ENCODE measurements at places on chromosomes 1 and 21. TPM values are rescaled to one million over a fixed set of nuclear protein-coding genes. Genes with fewer than 3 reads are reported as not detected.

OR2T11 gene
- polyA plus RNA-seq, result not detected

MYOG gene
- polyA plus RNA-seq, result 59.7 TPM

FMOD gene
- 3.8 TPM for polyA plus RNA-seq

MEX3A gene
- polyA plus RNA-seq, result 0.42 TPM

SPRR4 gene
- polyA plus RNA-seq, result not detected

TUFT1 gene
- polyA plus RNA-seq, result 0.86 TPM

S100A14 gene
- 0.39 TPM for polyA plus RNA-seq

MAP10 gene
- 0.84 TPM for polyA plus RNA-seq

TP73 gene
- polyA plus RNA-seq, result not detected

FMO1 gene
- 0.19 TPM for polyA plus RNA-seq

GRCh38 chr1:109047339-109047738 is 5.4 kb upstream of the WDR47 start:
- DNase-seq, result no peak

DNA sequence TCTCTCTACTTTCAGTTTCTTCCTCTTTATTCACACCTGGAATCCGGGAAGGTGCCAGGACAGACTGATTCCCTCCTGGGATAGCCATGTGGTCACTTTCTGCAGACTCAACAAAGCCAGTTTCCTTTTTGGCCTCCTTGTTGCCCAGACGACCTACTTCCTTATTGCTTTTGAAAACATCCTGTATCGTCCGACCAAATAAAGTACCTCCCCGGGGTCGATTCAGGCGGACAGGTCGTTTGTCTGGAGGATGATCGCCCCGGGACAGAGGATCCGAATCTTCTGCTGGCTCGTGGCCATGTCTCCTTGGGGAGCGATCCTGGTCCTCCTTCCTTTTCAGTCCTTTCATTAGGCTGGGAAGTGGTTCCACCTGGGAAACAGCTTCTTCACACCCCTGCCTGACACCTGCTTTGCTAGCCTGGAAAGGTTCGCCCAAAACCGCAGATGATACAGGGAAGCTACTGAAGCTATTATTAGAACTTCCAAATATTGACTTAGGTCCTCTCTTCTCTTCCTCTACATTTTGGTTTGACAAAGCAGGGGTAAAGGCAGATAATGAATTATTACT is 1.2 kb downstream of the MCM3AP start:
- DNase-seq, result no peak

- DNase-seq, result no peak
Observed at GRCh38 chr1:70455291-70455690, 44.2 kb downstream of the CTH start.

- DNase-seq, result no peak
Observed at GRCh38 chr1:66333466-66334199, 200.3 kb upstream of the SGIP1 start.

DNA sequence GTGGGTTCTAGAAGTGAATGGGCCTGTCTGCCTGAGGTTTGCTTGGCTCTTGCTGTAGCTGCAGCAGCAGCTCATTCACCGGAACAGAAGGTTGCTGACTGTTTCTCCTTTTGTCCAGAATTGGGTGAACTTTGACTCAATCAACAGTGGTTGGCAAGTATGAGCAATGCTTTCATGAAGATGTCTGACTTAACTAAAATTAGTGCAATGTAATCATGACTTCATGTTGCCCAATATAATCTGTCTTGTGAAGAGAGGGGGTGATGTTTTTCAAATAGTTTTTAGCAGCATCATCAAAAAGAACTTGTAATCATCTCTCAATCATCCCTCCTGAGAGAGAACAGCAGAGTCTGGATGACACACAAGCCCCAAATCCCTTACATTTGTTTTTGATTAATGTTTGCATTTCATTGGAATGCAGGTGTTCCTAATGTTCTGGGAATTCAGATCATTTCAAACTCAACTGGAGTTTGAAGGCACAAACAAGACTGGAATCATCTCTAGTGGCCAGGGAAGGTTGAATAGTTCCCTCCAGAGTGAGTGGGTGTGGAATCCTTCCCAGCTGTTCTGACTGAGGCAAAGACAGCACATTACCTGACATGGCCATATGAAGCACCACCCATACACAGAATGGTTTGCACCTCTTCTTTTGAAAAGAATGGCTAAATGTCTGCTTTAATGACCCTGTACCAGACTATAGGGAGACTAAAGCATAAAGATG is 82.9 kb downstream of the HLX start:
- DNase-seq, result no peak

DNA sequence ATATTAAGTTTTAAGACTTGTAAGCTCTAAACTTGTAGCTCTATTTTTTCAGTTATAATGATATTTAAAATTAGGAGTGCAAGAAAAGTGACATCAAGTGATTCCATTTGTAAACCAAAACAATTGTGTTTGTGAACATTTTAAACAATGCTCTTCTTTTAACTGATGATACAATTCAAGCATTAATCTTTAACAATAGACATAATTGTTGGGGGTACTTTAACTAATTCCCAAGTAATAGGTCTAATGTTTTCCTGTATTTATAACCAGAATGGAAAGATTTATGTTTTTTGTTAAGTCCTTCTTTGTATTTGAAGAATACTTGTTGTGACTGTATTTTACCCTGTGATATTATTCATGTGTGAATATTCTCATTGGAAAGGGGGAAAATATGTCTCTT is 6.8 kb downstream of the ATG4C start:
- no peak for DNase-seq

DNA sequence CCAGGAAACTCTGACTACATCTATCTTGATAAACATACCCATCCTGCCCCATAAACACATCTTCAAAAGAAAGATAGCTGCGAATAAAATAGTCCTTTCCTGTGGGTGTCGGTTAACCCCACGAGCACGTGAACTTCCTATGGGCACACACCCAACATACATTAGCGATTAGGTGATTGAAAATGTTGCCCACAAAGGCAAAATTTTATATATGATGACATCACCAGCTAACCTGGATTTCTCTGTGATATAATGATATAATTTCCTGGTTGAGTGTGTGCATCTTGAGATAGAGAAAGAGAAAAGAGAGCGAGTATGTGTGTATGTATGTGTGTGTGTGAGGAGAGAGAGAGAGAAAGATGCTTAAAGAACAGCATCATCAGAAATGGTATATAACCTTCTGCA is 296.1 kb downstream of the PTPRC start:
- no peak for DNase-seq

- DNase-seq, result no peak
Observed at GRCh38 chr1:52032124-52032784, 1.4 kb downstream of the KTI12 start.

DNA sequence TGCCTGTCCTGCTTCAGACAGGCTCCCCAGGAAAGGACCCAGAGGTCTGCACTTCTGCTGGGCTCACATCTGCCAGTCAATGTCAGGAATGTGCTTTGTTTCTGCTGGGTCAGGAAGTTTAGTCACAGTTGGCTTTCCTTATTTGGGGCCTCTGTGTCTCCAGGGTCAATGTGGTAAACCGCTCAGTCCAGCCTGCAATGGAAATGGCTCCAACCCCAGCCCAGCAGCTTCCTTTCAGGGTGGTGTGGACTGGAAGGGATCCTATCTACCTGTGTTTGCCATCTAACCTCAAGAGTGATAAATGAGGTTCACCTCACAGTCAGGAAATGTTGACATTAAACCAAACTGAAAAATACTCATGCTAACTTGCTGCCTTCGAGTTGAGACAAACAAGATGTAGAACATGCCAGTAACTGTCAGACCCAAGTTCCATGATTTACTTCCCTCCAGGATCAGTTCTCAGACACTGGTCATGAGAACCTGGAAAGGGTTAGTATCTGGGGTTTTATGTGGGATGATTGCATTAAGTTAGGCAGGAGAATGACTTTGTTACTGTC is 20.3 kb downstream of the ENO1 start:
- no peak for DNase-seq

DNA sequence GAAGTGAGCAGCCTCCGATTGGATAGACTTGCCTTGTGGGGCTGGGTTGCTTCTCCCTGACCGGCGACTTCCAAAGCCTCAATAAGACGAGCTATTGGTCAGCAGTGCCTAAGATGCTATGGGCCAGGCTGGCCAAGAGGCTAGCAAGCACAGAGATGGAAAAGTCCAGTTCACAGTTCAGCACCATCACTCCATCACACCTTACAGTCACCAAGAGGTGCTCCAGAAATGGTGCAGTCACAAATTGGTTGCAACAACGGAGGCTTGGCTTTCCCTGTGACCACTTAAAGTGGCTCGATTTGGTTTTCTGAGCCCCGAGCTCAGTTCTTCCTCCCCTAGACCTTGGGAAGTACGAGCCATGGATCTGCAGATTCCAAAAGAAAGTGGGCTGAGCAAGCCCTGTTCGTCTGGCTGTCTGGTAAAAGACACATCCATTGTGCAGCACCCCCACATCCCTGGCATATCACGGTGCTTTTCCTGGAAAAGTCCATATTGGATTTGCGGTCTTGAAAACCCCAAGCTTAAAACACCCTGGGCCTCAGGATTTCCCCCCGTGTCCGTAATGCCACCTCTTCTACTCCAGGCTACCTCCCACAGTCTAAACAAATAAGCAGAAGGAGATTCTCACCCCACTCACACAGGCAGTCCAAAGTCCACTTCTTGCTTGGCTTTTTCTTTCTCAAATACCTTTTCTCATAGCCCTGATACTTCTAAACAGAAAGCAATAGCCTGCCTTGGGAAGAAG is 1.3 kb downstream of the SLAMF1 start:
- DNase-seq, result no peak

DNA sequence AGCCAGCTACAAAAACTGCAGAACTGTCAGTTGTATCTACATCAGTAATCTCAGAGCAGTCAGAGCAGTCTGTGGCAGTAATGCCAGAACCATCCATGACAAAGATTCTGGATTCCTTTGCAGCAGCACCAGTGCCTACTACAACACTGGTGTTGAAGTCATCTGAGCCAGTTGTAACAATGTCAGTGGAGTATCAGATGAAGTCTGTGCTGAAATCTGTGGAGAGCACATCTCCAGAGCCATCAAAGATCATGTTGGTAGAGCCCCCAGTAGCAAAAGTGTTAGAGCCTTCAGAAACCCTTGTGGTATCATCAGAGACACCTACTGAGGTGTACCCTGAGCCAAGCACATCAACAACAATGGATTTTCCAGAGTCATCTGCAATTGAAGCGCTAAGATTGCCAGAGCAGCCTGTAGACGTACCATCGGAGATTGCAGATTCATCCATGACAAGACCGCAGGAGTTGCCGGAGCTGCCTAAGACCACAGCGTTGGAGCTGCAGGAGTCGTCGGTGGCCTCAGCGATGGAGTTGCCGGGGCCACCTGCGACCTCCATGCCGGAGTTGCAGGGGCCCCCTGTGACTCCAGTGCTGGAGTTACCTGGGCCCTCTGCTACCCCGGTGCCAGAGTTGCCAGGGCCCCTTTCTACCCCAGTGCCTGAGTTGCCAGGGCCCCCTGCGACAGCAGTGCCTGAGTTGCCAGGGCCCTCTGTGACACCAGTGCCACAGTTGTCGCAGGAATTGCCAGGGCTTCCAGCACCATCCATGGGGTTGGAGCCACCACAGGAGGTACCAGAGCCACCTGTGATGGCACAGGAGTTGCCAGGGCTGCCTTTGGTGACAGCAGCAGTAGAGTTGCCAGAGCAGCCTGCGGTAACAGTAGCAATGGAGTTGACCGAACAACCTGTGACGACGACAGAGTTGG is 7.3 kb downstream of the SON start:
- no peak for DNase-seq

- peak; percentile 53 for DNase-seq
Observed at GRCh38 chr1:17615157-17615556, 75.7 kb downstream of the ARHGEF10L start.

- no peak for DNase-seq
Observed at GRCh38 chr1:89587729-89588161, 45.2 kb upstream of the LRRC8C start.

GRCh38 chr1:179025975-179026812 is 500 bp downstream of the FAM20B start:
- peak; percentile 82 for DNase-seq

DNA sequence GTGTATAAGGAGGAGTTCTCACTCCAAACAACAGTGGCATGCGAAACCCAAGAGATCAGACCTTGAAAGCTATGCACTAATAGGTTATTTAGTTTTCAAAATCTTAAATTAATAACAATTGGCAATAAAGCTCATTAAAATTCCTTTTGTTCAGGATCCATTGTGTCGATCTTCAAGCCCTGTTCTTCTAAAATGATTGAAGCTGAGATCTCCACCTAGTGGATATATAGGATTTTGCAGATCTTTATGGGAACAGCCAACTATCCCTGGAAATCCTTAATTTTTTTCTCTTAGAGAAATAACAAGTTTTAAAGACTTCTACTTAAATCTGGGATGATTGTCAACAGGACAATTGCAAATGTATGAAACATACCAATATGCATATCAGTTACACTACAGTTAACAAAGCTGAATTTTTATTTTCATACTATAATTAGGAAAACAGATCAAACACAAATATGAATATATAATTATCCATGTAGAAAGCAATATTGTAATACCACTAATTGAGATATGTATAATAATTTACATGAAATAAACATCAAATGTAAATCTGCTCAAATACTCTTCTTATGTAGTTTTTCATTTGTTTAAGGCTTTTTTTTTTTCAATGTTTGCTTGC is 43.3 kb downstream of the LRRC53 start:
- DNase-seq, result no peak

GRCh38 chr1:113439277-113439670 is 49.0 kb downstream of the MAGI3 start:
- DNase-seq, result no peak
